ENCODE measurements at places on chromosomes 11 and 22.

GRCh38 chr11:118705111-118705741 lies 25.8 kb upstream of the TREH start:
- no peak overlapping the region for H3K4me3 ChIP-seq
- no peaks in the 10 kb centered on the region for H3K36me3 ChIP-seq

DNA sequence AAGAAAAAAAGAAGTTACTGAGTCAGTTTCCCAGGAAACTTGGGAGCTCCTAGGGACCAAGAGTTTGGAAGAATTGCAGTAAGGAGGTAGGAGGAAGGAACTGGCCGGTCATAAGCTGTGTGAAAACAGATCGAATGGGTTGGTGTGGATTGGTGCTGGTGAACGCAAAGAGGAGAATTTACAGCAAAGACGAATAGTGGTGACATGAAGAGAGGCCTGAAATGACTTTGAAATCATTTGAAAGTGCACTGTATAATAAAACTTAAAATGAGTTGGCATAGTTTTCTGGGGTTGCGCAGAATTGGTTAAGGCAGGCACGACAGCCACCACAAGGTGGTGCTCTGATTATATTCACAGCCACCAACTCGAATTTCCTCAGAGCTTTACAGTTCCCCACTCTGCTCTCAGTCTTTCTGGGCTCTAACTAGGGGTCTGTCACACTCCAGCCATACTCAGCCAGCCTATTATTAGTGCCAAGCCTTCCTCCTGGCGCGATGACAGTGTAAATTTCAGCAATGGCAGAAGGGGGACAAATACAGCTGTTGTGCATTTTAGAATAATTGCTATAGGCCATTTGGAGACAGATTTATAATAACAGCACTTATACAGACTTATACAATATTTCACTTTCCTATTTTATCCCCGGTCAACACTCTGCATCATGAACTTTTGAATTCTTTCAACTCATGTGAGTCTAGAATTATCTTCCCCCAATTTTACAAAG lies 8.3 kb upstream of the HTR3B start:
- H3K4me1 ChIP-seq = no peaks in the 10 kb centered on the region
- DNase-seq = peak; percentile 30
- H3K36me3 ChIP-seq = no peaks in the 10 kb centered on the region
- no peaks in the 10 kb centered on the region for H3K27me3 ChIP-seq

- no peaks in the 10 kb centered on the region for H3K36me3 ChIP-seq
- H3K4me3 ChIP-seq = no peak overlapping the region
- no peak overlapping the region for H3K27ac ChIP-seq
- no peaks in the 10 kb centered on the region for H3K4me1 ChIP-seq
- H3K27me3 ChIP-seq = no peaks in the 10 kb centered on the region
Observed at GRCh38 chr11:104161751-104162450, 2.0 kb downstream of the PDGFD start.

- H3K36me3 ChIP-seq = no peaks in the 10 kb centered on the region
- no peak for DNase-seq
- H3K27ac ChIP-seq = no peak overlapping the region
Observed at GRCh38 chr11:64660706-64661105, 62.3 kb downstream of the NRXN2 start.

GRCh38 chr22:24049978-24050377 lies 38.9 kb downstream of the CABIN1 start:
- H3K4me1 ChIP-seq = no peaks in the 10 kb centered on the region
- H3K4me3 ChIP-seq = no peak overlapping the region
- H3K27ac ChIP-seq = no peak overlapping the region
- DNase-seq = no peak
- peaks cover 13% of the 10 kb centered on the region for H3K36me3 ChIP-seq
- H3K27me3 ChIP-seq = no peaks in the 10 kb centered on the region
